Tibial nerve (tissue), 4 donors: ENCODE measurements at places on chromosomes 5 and 9. TPM values are rescaled to one million over a fixed set of nuclear protein-coding genes. Genes with fewer than 3 reads are reported as not detected.

LRRC14B gene
- not detected for total RNA-seq

DNA sequence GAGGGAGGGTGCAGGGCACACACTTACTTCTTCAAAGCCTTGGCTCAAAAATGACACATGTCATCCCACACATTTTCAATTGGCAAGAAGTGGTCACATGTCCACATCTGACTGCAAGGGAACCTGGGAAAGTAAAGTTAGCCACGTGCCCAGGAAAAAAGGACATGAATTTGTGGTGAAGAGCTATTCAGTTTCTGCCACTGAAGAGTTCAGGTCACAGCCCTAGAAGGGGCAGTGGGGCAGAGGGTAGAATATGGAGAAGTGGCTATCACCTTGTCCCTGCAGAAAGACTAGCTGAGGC is 1.9 kb upstream of the RGS14 start:
- H3K4me3 ChIP-seq = no peak overlapping the region
- peaks cover 24% of the 10 kb centered on the region for H3K4me1 ChIP-seq
- no peaks in the 10 kb centered on the region for H3K36me3 ChIP-seq

PHF24 gene
- 1.2 TPM for total RNA-seq

- H3K4me1 ChIP-seq = peaks cover 7% of the 10 kb centered on the region
- H3K27ac ChIP-seq = no peak overlapping the region
- DNase-seq = no peak
- no peak overlapping the region for H3K4me3 ChIP-seq
Measured at GRCh38 chr5:168295574-168296201, 4.2 kb downstream of the WWC1 start.

POLR3G gene
- total RNA-seq = 7.2 TPM

GRCh38 chr5:44332285-44332971 is 56.8 kb downstream of the FGF10 start:
- H3K27ac ChIP-seq = no peak overlapping the region
- no peaks in the 10 kb centered on the region for H3K4me1 ChIP-seq
- no peaks in the 10 kb centered on the region for H3K27me3 ChIP-seq
- DNase-seq = no peak
- H3K4me3 ChIP-seq = no peak overlapping the region
